ENCODE measurements at places on chromosomes 2 and 18.
A peak's percentile ranks its signal among the peaks of the same experiment; 100 is the strongest.

DNA sequence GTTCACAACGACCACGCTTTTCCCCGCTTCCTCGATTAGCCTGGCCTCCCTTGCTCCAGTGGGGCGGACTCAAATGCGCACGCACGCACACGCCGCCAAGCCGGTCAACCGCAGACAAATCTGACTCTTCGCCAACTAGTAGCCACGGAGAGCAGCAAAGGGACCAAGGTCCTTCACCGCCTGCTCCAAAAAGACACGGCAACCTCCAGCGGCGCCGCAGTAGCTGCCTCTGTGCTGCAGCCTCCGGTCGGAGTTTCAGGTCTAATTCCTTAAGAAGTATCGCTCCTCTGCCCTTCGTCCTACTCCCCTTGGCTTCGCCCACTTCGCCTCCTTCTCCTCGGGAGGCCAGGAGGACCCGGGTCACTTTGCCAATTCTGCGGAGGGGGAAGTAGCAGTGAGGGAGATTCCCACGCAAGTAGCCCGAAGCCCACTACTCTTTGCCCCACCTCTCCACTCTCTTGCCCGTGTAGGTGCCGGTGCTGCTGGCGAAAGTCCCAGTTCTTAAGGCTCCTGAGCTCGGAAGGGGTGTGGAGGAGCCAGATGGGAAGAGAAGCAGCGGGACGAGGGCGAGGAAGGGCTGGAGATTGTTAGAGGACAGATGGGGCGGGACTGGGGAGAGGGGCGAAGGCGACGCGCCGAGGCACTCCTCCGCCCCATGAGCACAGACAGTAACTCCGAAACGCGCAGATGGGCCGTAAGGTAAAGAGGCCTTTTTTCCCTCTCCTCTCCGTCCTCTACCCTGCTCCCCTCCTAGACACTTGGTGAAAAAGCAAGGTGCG, 615 bp downstream of the AKAIN1 start:
- no peak for DNase-seq

DNA sequence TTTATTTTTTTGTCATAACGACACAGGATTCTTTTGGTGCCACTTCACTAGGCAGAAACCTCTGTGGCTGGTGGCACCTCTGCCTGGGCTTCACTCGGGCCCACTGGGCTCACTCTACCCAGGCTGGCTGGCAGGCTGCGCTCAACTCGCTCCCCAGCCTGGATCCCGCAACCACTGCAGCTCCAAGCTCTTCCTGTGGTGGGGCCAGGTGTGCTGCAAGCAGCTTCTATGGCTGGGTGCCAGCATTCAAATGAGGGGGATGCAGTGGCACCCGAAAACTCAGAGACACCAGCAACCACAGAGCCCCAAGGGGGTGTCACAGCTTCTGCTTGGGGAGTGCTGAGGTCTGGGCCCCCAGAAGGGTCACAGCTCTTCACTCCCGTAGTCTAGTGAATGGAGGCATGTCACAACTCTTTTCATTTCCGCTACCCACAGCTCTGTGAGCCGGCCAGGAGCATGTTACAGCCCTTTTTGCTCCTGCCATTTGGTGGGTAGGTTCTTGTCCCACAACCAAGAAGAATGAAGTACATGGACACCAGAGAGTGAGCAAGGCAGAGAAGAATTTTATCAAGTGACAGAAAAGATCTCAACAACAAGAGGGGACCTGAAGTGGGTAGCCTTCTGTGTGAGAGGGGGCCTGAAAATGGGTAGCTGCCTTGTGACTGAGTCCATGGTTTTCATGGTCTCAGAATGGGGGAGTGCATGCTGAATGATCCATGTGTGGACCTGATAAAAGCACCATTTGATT, 170.1 kb downstream of the UBR3 start:
- no peak for DNase-seq

- no peak for DNase-seq
These were observed 34.7 kb downstream of the FAM228A start for GRCh38 chr2:24209389-24210105.

DNA sequence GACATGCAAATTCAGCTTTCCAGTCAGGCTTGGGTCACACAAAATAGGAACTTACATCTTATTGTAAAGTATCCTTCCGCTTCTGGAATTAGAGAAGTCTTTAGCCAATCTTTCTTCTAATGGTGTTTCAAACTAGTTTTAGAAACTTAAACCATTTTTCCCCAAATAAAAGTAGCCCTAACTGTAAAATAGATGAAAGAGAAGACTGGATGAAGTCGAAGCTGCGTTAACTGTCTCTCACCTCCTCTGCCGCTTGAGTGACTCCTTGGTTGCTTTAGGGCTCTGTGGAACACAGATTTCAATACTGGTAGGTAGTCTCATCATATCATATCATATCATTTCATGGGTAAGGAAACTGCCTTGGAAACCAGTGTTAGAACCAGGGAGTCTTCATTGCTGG, 498.4 kb downstream of the XIRP2 start:
- DNase-seq, result no peak

DNA sequence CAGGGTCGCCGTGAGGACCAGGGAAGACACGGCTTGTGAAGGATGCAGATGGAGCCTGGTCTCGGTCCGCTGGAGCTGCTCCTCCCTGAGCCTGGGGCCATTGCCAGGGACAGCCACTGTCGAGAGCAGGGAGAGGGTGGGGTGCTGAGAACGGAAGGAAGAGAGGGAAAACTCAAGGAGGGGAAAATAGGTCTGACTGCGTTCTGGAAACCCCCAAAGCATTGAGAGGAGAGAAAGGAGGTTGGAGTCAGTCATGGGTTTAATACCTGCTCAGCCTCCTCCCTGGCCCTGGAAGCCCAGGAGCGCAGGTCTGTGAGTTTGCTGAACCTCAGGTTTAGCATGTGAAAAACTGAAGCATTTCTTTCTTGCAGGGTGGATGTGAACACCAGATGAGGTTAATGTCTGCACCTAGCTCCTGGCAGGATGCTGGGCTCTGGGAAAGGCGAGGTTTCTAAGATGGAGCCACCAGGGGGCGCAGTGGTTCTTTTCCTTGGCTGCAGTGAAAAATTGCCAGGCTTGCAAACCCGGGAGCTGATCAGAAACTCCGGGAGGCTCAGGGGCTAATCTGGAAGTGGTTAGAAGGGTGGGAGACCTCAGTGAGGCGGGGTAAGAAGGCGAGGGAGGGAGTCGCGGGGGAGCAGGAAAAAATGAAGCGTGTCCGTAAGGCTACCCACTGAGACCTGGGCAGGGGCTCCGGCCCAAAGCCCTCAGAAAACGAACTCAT, 33.6 kb upstream of the RNF149 start:
- peak; percentile 79 for DNase-seq

DNA sequence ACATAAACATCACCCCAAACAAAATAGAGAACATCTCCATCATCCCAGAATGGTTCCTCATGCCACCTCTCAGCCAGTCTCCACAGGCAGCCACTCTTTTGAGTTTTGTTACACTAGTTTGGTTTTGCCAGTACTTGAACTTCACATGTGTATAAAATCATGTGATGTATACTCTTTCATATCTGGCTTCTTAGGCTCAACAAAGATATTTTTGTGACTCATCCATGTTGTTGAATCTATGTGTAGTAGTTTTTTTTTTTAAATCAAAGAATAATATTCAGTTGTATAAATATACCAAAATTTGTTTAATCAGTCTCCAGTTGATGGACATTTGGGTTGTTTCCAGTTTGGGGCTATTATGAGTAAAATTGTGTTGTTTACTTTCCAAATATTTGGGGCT, 75.9 kb downstream of the PMS1 start:
- DNase-seq, result no peak

DNA sequence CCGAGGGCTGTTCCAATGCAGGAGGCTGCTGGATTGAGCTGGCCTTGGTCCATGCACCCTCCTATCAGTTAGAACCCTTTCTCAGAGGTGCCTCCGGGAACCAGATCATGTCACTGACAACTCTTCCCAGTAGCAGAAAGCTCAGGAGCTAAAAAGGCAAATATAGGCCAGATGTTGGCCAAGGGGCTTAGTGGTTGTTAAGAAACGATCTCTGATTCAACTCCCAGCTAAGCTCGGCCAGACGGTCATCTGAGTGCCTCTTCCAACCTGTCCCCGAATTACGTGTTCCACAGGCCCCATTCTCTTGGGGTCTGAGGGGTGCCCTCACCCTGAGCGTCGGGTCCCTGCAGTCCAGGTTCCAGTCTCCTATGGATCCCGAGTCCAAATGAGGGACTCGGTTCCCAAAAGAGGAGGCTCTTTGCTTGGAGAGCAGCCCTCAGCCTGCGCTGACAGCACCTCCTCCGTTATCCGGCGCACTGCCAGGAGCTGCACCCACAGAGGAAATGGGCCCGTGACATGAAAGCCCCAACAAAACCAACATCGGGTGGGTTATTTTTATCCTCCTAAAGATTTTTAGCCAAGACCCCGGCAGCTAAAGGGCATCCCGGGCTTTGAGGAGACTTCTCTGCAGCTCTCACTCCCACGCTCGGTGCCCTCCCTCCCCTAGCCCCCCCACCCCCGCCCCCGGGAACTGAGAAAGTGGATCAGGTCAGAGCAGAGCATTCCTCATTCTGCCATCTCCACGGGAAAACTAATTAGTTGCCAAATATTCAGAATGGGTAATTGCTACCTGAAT, 106.6 kb upstream of the ID2 start:
- peak; percentile 53 for DNase-seq

DNA sequence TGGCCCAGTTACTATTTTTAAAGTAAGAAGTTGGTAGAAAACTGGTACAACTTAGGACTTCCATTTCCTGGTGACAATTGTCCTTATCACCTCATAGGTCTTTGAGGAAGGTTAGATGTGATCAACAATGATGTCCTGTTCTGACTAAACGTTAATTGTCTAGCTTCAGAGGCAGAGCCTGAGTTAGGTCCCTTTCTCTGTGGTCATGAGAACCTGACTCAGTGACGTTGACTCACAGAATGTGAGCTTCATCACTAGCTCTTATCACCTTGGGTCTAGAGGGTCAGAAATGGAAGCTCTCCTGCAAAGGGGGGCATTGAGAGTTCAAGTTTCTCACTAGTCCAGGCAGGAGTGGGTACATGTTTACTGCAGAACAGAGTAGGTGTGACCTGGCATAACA, 60.6 kb upstream of the ATP8B1 start:
- DNase-seq, result no peak

- DNase-seq, result no peak
These were observed 127.7 kb downstream of the MYCN start for GRCh38 chr2:16067866-16068551.

DNA sequence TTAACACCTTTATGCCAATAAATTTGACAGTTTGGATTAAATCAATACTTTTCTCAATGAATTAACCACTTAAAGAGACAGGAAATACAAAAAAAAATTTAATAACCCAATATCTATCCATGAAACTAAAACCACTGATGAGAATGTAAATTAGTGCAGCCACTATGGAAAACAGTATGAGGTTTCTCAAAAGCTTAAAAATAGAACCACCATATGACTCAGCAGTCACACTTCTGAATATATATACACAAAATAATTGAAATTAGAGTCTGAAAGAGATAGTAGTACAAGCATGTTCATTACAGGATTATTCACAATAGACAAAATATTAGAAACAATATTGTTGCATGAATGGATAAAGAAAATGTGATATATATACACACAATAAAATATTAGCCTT, 382.1 kb upstream of the SETBP1 start:
- DNase-seq, result no peak

GRCh38 chr2:196291426-196291825, 120.0 kb upstream of the STK17B start:
- DNase-seq, result no peak

- no peak for DNase-seq
These were observed 60.0 kb downstream of the RBMS1 start for GRCh38 chr2:160433466-160434140.

DNA sequence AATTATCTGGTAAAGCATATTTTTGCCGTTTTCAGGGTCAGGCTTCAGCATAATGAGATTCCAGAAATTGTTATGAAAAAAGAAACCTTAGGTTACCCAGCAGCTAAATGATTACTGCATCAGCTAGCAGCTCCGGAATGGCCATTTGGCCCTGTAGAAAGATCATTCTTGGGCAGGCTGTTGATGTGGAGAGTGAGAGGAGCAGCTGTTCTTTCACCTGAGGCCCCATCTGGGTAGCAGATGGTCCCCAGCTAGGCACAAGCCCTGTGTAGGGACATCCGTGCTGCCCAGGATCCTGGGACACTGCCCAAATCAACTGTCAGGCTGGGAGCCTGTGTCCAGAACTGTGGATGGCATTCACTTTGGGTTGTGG, 61.8 kb downstream of the NEDD4L start:
- DNase-seq, result no peak

DNA sequence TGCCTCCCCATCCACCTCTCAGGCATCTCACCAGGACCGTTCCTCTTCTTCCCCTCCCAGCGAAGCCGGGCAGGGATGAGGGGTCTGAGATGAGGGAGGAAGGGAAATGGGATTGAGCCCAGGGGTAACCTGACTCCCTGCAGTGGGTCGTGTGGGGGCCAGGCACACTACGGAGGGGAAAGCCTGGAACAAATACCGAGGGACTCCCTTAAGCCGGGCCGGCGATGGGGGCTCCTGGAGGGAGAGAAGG, 250 bp upstream of the SPEG start:
- no peak for DNase-seq

GRCh38 chr2:41879235-41879916, 168.4 kb upstream of the PKDCC start:
- no peak for DNase-seq

GRCh38 chr2:217023611-217024010, 163.7 kb upstream of the TNP1 start:
- DNase-seq, result no peak

DNA sequence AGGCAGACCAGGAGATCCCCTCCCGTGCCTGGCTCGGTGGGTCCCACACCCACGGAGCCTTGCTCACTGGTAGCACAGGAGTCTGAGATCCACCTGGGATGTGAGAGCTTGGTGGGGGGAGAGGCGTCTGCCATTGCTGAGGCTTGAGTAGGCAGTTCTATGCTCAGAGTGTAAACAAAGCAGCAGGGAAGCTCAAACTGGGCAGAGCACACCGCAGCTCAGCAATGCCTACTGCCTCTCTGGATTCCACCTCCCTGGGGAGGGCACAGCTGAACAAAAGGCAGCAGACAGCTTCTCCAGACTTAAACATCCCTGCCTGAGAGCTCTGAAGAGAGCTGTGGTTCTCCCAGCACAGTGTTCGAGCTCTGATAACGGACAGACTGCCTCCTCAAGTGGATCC, 85.1 kb downstream of the UGP2 start:
- DNase-seq, result no peak

DNA sequence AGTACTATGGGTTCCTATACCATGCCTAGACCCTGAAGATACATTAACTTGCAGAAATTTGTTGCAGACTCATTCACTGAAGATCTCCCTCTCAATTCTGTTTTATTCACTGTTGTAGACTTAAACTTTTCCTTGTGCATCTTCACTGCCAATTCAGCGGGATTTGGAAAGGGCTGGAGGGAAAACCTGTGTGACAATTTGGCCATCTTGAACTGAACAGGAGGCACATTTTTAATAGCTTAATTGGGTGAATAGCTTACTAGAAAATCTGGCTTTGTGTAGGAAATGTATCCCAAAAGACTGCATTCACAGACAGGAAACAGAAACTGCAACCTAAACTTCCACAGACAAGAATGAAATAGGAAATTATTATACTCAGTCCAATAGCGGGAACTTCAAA, 512.3 kb downstream of the XIRP2 start:
- DNase-seq, result no peak

GRCh38 chr2:121237980-121238665, 46.9 kb downstream of the TFCP2L1 start:
- no peak for DNase-seq
